ENCODE measurements at places on chromosomes 7 and 10. TPM values are rescaled to one million over a fixed set of nuclear protein-coding genes. Genes with fewer than 3 reads are reported as not detected.

GRCh38 chr7:22586786-22587140, 86.8 kb upstream of the STEAP1B start:
- DNase-seq: no peak

- no peak for DNase-seq
These were observed 1.0 kb downstream of the LRRTM3 start for GRCh38 chr10:66926841-66927240.

DNA sequence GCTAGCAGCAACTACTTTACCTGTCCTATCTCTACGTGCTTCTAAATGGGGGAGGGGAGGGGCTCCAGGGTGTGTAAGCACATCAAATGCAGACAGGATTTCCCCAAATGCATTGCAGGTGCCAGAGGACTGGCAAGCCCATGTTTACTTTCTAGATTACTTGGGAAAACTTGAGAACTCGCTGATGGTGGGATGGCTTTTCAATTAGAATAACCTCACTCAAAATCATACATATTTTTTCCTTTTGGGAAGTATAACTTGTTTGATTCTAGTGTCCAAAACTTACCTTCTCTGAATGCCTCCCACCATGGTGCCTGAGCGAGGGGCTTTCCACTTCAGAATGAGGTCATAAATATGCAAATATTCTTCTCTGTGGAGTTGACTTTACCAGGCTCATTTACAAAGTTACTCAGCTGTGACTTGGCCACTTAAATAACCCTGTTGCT, 191.3 kb upstream of the RHOBTB1 start:
- DNase-seq: no peak

DNA sequence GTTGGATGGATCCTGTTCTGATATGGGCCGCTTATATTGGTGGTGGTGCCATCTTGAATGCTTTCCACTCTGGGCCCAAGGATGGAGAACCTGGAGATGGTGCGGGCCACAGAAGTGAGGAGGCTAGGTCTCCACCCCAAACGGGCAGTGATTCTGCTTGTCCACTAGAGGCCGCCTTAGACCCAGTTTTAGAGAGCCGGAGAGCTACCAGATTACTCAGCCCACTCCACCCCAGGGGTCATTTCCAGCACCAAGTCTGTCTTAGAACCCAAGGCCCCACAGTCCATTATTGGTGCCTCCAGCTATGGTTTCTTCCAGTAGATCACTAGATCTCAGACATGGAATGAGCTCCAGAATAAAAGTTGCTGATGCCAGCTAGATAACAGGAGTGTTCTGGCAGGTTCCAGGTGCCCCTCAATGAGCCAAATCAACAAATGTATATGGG, 11.8 kb upstream of the CAMK2G start:
- DNase-seq: peak; percentile 44

DNA sequence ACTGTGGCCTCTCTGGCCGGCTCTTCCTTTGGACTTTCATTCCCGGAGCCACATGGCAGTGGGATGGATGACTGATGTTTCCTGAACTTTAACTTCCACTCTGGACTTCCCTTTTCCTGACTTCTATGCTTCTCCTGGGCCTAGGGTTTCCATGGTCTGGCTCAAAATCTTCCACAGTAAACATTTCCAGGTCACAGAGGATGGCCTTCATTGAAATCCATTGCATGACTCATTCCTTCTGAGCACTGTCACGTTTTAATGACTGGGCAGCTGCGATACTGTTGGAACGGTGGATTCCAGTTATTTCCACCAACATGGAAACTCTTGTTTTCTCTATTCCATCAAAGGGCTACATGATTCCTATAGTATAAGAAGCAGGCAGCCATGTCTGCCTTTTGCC, 24.4 kb upstream of the ZNF273 start:
- no peak for DNase-seq

DNA sequence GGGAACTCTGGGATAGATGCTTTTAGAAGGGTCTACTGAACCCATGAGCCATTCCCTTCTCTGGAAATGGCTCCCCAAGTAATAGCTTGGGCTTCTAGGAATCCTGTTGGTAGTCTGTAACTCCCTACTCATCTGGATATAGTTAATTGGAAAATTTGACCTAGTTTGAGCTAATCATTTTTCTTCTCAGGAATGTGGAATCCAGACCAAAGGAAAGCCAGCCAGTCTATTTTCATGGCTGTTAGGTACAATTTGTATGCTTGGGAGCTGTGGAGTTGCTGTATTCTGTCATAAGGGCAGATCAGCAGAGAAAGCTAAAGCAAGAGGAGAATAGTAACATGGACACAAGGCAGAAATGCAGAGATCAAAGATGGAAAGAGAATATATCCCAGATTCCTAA, 71.6 kb upstream of the C1GALT1 start:
- DNase-seq: no peak

GRCh38 chr10:58666024-58666423, 153.4 kb downstream of the BICC1 start:
- no peak for DNase-seq

DNA sequence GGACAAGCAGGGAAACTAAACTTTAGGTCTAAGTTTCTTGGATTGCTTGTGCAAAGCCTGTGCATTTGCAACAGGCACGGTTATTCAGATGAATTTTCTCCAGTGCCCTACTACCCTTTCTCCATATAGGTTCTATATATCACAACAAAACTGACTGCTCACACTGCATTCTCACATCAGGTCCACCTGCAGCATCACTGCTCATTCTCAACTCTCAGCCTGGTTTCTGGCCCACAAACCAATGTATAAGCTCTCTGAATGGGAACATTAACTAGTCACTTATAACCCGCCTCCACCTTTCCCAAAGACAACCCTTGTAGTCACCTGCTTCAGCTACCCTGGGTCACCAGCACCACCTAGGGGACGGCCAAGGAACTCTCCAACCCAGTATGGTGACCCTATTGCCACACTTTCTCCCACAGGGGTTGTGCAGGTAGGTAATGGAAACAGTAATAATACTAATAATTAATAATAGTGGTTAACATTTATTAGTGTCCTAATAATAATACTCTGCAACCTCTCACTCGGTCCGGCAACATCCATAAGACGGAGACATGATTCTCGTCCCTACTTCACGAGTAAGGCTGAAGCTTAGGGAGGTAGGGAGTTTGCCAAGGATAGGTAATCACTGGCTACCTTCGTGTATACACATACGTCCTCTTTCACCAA, 97.3 kb downstream of the CLEC2L start:
- DNase-seq: no peak

DNA sequence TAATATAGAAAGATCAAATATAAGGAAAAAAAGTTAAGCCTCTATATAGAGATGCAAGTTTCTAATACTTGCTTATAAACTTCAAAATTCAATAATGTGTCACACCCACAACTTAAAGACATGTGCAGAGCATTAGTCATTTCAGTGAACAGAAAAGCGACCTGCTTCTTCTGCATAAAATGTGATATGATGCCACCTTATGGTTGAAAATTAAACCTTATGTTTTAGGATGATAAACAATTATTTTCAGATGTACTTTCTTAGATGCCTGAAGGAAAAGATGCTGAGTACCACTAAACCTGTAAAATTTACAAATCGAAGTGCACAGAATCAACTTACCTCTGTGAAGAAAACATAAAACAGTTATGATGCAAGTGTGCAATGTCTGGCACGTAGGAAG, 96.0 kb downstream of the MTERF1 start:
- peak; percentile 39 for DNase-seq

DNA sequence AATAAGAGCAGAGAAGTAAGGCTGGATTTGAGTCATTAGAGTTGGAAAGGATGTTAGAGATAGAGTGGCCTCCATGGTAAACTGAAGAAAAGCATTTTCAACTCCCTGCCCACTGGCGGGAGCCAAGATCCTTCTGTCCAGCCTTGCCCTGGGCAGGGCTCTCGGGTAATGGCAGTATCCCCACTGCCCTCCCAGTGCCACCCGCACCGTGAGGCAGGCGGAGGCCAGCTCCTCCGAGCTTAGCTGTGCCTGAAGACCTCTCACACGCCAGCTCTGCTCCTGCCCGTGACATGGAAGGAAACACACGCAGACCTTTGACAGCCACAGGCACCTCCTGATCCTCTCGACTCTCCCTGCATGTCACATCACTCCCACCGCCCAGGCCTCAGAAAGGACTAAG, 22.3 kb downstream of the BCCIP start:
- no peak for DNase-seq

- DNase-seq: no peak
These were observed 5.9 kb upstream of the UPF2 start for GRCh38 chr10:12048547-12048946.

DNA sequence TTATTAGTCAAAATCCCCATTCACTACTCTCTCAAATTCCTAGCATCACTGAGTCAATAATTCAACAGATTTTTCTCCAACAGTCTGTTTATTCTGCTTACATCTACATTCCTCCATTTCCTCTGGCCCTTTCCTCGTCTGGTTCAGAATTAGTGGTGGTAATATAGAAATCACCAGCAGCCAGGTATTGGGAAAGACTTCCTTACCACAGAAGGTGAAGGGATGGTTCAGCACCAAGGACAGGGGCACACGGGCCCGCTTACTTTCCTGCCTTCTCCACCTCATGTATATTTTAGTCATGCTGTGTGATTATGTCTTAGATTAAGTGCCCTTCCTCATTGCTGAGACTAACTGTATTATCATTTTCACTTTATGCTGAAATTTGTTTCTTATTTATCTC, 70.4 kb upstream of the APBB1IP start:
- peak; percentile 33 for DNase-seq

GRCh38 chr10:95285556-95285955, 5.2 kb downstream of the PDLIM1 start:
- no peak for DNase-seq

- DNase-seq: peak; percentile 47
These were observed 19.9 kb upstream of the FMC1 start for GRCh38 chr7:139321071-139321745.

GRCh38 chr10:64038107-64038506, 516.9 kb downstream of the REEP3 start:
- DNase-seq: no peak

DNA sequence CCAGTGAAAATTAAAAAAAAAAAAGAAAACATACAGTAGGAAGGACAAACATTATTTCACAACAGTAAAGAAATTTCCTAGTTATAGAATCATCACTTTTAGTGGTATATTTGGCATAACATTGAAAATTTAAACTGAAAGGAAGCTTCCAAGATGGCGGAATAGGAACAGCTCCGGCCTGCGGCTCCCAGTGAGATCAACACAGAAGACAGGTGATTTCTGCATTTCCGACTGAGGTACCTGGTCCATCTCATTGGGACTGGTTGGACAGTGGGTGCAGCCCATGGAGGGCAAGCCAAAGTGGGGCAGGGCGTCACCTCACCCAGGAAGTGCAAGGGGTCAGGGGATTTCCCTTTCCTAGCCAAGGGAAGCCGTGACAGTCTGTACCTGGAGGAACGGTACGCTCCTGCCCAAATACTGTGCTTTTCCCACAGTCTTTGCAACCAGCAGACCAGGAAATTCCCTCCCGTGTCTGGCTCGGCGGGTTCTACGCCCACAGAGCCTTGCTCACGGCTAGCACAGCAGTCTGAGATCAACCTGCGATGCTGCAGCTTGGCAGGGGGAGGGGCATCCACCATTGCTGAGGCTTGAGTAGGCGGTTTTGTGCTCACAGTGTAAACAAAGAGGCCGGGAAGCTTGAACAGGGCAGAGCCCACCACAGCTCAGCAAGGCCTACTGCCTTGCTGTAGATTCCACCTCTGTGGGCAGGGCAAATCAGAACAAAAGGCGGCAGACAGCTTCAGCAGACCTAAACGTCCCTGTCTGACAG, 19.4 kb downstream of the PON3 start:
- DNase-seq: no peak

GRCh38 chr7:12294701-12295100, 83.6 kb downstream of the TMEM106B start:
- no peak for DNase-seq

DNA sequence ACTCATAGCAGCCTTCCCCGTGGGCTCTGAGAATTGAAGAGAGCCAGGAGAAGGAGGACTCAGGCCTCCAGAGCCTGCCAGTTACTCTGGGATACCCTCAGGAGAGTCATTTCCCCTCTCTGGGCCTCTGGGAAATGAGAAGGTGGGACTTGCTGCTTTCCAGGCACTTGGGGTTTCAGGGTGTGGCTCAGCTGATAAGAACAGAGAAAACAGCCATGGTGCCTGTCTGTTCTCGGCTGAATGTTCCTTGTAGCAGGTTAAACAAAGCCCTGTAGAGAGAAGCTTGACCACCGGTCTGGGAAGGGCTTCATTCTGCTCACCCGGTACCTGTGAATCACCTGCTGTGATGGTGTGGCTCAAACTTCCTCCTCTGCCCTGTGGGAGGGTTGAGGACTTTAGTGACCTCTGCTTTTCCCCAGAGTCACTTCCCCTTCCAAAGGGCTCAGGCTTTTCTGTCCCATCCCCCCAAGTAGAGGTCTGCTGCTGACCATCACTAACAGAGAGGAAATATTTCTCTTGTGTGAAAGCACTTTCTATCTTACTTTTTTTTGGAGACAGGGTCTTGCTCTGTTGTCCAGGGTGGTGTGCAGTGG, 212.4 kb upstream of the GALNT17 start:
- DNase-seq: no peak

GRCh38 chr7:140273417-140273816, 96.6 kb upstream of the KDM7A start:
- DNase-seq: no peak

DNA sequence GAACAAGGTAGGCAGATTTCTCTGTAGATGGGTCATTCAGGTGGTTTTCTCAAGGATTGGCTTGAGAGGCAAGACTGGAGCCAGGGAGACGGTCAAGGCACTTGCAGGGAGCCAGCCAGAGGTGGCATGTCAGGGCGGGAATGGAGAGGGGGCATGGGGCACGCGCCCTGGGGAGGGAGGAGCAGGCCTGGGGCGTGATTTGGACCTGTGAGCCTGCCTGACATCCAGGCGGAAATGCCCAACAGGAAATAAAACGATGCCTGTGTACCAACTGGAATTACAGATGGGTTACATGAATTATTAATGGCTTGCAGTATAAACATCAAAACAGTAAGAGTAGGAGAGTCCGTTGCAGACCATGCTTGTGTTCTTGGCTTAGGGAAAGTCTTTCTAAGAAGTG, 8.6 kb upstream of the SUN1 start:
- no peak for DNase-seq

DNA sequence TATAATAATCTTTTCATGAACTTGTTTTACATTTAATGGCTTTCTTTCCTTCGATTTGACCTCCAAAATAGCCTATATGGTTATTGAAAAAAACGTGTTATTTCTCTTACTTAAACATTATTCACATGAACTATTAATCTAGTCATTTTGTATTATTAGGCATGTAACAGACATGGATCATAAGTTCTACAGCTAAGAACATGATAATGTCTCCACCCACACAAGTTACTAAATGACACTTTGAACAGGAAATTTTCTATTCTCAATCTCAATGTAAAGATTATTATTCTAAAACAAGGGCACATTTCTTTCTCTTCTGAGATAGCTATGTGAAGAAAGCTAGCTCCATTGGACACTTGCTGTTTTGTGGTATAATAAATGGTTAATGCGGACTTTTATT, 10.0 kb downstream of the LAMB4 start:
- no peak for DNase-seq

PNLIP gene
- not detected for total RNA-seq

LLCFC1 gene
- total RNA-seq: not detected

RSU1 gene
- total RNA-seq: 35.5 TPM

SPDYE16 gene
- total RNA-seq: under 0.01 TPM

WEE2 gene
- not detected for total RNA-seq

C10orf90 gene
- total RNA-seq: not detected

THSD7A gene
- 0.81 TPM for total RNA-seq

EVX1 gene
- total RNA-seq: not detected

TDRD1 gene
- total RNA-seq: 0.27 TPM

Data from hematopoietic multipotent progenitor cell (in vitro differentiated cells).